ENCODE measurements at places on chromosomes 4 and X.

DNA sequence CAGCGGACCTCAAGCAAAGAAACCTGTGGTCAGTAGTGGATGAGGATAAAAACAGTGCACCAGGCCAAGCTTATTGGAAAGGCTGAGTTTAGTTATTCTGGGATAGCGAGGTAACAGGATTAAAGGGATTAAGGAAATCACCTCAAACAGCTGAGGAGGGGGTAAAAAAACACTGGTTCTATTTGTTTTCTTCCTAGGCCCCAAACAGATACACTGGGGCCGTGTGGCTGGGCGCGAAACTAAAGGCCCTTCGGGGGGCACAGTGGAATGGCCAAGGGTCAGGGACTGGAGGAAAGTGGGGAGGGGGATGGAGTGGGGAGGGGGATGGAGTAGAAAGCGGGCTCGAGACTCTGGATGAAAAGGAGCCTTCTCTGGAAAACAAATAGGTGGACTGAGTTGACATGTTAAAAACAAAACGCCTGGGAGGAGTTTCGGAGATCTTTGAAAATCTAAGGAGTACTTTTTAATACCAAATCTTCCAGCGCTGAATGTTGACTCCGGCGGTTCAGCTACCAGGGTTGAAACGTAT, 2.9 kb downstream of the SOX3 start:
- no peak for DNase-seq

GRCh38 chrX:40095583-40096394, 2.0 kb downstream of the BCOR start:
- no peak for DNase-seq

DNA sequence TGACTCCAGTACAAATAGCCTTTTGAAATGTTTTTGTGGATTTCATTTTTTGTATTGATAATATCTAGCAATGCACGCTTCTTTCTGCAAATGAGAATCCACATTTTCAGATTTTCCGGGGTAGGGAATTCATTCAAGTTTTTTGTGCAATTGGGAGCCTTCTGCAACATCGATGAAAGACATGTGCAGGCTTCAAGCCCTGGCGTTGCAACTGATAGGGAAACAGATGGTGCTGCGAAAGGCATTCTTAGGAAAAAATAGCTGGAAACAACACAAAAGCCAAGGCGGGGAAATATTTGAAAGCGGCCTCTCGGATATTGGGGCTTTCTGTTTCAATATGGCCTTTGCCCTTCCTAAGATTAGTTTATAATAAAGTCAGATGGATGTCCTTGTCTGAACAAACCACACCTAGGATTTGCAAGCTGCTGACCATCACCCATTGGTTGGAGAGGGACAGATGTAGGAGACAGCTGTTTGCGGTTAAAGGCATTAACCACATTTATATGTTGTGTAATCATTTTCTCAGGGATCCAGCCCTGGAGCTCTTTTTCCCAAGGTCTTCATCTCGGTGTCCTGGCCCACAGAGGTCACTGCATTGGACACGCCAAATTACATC, 136.5 kb downstream of the PRKX start:
- DNase-seq = no peak

DNA sequence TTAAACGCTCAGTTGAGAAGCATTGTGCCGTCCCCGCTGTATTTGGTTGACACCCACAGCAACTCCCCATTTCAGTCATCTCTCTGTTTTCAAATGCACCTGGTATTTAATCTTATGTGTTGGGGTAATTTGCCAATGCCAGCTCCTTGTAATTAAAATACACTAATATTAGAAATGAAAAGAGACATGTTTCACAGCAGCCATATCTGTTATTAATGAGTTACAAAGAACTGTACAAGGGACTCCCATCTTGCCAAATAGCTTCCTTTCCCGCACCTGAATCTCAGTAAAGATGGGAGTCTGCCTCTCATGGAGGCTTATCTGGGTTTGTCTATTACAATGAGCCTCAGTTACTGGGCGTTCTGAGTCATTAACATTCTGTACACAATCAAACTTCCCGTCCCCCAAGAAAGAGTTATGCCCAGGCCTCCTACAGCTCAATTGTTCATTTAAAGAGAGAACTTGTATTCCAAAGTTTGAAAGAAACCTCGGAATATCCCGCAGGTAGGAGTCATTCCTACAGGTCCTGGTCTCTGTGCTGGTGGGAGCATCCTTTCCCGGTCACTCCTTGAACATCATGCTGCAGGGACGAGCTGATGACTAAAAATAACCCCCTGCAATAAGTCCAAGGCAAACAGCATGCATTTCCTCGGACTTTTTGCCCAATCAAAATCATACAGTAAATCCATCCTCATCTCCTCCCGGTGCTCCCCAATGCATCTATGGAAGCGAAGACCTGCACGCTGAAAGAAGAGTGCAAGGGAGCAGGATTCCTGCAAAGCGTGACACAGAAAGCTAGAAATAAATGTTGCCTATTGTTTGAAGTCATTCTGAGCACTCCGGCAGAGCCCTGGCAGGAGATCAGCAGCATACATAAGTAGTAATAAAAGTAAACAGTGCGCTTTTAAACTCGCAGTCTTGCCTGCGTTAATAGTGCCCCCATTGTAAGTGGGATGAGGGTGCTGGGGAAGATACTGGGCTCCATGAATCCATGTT, 926 bp downstream of the NDP start:
- DNase-seq = no peak

- DNase-seq = no peak
Observed at GRCh38 chrX:118558926-118559325, 63.3 kb downstream of the DOCK11 start.

DNA sequence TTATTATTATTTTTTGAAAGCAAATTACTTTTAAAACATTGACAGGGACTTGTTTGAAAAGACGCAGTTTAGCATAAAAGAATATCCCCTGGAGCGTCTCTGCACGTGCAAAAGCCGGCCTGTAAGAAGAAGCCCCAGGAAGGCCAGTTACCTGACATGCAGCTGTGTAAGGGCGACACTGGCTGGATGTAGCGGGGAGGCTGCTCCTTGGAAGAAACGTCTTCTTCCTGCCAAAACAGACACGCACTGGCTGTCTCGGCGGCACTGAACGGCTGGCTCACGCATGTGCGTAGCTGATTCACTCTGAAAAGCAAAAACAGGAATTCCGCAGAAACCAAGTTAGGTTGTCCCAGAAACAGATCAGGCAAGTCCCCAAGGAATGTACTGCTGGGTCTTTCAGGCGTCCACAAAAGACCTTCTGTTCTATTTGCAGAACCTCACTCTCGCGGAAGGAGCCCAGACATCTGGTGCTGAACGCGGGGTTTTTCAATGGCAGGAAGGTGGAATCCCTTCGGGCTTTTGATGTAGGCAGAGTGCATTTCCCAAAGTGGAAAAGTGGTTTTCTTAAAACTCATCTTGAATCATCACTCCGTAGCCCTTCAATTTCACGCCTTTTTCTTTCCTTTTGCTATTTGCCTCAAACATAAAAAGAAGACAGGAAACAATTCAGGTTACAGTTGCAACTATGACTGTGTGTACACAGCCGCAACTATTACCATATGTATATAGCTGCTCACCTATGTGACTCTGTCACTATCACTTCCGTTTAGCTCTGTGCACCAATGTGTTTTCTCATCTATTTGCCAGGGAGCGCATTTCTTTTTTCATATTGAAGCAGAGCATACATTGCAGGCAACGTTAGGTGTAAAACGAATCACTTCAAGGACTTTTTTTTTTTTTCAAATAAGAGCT, 38.1 kb upstream of the ARSH start:
- DNase-seq = no peak

- DNase-seq = no peak
Observed at GRCh38 chr4:96056346-96056934, 216.5 kb downstream of the PDHA2 start.

GRCh38 chrX:16578218-16578617, 71.7 kb upstream of the S100G start:
- DNase-seq = no peak

DNA sequence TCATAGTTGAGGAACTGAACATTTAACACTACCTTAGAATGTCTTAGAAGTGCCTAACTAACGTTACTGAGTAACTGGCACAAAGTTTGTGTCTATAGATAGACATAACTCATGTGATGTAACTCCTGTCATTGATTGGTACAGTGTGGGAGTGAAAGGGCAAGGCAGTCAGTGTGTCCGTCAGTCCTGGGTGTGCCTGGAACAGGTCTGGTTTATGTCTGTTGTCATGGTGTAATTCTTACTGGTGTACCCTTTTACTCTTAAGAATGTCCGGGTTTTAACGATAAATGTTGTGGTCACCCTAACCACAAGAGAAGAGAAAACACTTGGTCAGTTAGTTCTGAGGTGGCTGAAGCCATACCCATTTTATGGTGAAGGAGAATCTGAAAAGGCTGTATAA, 93.1 kb upstream of the ESX1 start:
- no peak for DNase-seq

DNA sequence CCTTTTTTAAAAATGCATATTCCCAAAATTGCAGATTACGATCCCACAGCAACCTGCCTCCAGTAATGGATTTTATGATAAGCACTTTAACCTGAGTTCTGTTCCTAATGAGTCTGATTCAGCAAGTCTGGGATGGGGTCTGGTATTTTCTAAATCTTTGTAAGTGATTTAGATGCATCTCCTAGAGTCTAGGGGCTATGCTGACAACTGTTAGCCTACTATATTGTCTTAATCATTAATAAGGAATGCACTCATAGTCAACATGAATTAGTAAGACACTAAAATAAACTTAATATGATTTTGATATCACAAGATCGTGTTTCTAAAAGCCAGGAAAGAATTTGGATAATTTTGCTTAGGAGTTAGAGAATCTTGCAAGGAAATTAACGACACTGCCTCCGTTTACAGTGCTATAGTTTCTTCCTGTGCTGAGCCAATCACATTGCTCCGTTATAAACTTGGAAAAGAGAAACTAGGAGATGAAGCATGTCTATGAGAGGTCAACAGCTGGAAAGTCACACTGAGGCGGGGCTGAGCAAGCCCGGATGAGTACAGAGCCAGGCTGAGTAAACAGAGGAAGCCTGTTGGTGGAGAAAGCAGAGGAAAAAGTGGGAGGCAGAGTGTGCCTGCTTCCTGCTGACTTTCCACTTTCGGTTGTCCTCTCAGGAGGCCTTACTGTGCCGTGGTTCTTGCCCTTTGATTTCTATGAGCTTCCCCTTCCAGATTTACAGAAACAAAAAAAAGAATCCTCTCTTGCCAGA, 5.4 kb downstream of the SCARB2 start:
- DNase-seq = peak; percentile 96

- no peak for DNase-seq
Observed at GRCh38 chr4:38313175-38313574, 350.8 kb upstream of the KLF3 start.

DNA sequence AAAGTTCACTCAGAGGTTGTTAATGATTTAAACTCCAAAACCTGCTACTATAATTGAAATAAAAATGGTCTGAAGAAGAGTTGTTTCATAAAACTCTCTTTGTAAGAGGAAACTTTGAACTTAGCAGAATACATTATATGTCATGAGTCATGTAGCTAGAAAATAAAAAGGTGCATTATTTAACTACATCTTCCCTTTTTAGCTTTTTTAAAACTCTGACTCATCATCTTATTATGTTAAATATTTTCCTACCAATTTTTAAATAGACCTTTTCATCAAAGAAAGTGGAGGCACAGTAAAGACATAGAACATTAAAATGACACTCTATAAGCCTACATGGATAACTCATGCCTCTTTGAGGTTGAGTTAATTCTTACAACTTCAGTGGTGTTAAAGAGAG, 1.2 kb upstream of the ZNF827 start:
- no peak for DNase-seq

DNA sequence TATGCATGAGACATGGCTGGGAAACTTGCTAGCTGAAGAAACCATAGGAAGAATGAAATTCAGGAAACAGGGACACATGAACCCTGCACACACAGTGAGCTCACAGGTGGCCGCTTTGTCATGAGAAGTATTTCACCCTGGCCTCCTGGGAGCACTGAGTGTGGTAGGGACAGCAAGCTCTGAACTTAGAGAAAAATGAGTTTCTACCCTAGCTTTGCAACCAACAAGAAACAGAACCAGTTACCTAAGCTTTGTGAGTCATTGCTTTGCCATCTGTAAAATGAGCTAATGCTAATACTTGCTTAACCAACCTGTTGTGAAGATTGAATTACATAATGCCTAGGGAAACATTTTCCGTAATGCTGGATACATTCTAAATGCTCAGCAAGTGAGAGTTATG, 206.6 kb upstream of the HS3ST1 start:
- DNase-seq = no peak

GRCh38 chr4:141022111-141022695, 111.1 kb downstream of the RNF150 start:
- DNase-seq = no peak

GRCh38 chr4:13647031-13647430, 19.5 kb upstream of the BOD1L1 start:
- DNase-seq = no peak

- no peak for DNase-seq
Observed at GRCh38 chrX:11619441-11619840, 46.3 kb downstream of the ARHGAP6 start.

DNA sequence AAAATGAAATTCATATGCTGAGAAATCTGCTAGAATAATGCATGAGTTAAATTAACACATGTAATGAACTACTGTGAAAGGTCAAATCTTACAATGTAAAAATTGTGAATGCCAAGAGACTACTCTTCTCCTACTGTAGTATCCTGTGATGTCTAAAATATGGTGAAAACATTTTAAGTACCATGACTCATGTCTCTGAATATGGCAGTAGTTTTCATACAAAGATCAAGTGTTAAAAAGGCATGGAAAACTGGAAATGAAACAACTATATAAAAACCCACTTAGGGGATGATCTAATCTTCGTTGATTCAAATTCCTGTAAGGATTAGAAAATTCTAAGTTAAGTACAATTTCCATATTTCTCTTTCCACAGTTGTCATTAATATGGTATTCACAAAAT, 221.3 kb downstream of the PPP3CA start:
- DNase-seq = no peak

- DNase-seq = no peak
Observed at GRCh38 chr4:34486461-34487363, 1757.6 kb downstream of the ARAP2 start.

DNA sequence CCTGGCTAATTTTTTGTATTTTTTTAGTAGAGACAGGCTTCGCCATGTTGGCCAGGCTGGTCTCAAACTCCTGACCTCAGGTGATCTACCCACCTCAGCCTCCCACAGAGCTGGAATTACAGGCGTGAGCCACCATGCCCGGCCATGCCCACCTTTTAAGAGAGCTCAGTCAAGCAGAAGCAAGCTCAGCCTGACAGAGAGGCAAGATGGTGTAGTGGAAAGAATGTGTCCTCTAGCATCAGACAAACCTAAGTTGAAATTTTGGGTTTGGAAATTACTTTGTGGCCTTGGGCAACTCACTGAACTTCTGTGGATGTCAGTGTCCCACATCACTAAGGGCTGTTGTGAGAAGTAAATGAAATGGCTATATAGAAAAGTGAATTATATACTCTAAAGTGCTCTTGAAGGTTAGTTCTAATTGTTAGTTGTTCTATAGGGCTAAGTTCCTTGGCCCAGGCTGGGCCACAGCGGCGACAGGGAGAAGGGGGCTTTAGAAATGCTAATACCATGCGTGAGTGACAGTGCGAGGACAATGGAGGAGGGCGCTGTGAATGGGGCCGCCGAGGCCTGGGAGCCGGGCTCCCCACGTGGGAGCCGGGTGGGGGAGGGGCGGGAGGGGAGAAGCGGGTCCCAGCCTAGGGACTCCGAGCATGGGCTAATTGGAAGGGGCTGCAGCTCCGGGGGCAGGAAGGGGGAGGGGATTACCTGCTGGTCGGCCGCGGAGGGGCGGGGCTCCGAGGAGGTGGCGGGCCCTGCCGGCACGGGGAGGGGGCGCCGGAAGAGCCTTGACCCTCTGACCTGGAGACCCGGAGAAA, 15.6 kb downstream of the PJA1 start:
- no peak for DNase-seq

GRCh38 chr4:139918591-139918990, 235.4 kb downstream of the MAML3 start:
- no peak for DNase-seq

GRCh38 chr4:174449944-174450785, 72.1 kb downstream of the HPGD start:
- no peak for DNase-seq
